ENCODE measurements at places on chromosomes 5 and 9. TPM values are rescaled to one million over a fixed set of nuclear protein-coding genes. Genes with fewer than 3 reads are reported as not detected.

DNA sequence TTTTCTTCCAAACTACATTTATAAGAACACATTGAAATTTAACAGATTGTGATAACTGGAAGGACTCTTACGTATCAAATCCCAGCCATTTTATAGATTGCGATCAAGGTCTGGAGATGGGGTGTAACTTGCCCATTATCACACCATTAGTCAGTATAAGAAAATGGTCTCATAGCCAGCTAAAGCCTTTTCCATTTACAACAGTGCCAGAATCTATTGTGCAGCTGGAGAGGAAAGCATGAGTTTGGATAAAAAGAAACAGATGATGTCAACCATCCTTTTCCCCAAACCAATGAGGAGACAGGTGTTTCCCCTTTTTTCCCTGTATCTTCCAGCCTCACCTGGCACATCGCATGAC lies 658.8 kb downstream of the ACTL7B start:
- DNase-seq: no peak

DNA sequence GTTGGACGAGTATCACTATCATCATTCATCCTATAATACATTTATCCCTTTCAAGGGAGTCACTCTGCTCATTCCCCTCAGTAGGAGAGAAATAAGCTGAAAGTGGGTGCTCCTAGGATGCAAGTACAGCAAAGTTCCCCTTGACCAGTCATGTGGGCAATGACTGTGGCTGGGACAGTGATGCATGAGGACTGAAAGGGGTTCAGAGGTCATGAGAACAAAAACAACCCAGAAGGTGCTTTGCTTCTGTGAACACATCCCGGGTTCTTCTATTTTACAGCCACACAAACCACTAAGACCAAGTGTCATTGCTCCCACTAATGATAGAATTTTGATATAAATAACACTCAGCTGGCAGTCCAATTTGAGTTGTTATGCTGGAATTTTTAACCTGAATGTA lies 177.8 kb upstream of the ADCY2 start:
- DNase-seq: no peak

DNA sequence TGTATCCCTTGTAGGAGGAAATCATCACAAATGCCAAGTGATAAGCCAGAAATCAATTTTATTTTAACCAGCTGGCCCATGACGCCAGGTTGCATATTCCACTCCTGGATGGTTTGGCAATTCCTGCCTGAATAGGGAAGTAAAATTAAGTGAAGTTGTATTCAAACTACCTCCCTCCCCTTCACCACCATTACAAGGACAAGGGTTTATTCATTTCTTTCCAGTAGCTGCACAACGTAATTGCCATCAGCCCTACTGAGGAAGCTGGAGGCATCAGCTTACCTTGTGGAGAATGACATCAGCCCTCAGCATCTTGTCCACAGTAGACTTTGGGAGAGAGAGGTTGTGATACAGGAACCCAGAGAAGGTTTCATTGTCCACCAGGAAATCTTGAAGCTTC lies 66.6 kb downstream of the ABCA1 start:
- no peak for DNase-seq

- DNase-seq: no peak
These were observed 44.2 kb downstream of the SARDH start for GRCh38 chr9:133693703-133694529.

GRCh38 chr9:119544492-119544891 lies 175.3 kb upstream of the BRINP1 start:
- no peak for DNase-seq

DNA sequence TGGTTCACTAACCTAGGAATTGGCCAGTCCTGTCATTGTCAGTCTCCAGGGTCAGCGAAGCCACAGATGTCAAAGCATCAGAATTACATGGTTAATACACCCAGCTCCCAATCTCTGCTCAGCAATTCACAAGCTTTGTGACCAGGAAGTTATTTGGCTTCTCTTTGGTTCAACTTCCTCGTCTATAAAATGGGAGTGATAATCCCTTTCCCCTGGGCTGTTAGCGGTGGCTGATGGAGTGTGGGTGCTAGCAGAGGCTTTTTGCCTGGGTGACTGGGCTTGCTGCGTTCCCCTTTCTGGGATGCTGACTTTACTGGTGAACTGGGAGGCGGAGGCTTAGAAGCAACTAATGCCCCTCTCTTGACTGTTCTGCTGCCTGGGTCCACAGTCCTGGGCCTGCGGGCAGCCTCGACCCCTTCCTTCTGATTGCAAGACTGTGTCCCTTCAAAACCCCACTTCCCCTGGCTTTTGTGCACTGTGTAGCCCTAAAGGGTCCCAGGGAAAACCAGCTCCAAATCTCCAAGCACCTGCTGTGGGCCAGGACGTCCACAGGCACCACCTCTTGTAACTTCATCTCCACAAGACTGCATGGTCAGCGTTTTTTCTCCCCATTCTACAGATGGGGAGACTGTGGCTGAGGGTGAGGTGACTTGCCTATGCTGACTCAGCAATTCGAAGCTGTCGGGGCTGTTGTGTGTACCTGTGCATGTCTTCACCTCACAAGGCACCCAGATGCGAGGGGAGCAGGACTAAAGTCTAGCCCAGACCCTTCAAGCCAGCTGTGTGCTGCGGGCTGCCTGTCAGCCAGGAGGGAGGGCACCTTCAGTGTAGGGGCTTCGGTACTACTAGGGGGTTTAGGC lies 45.2 kb upstream of the NEURL1B start:
- no peak for DNase-seq

DNA sequence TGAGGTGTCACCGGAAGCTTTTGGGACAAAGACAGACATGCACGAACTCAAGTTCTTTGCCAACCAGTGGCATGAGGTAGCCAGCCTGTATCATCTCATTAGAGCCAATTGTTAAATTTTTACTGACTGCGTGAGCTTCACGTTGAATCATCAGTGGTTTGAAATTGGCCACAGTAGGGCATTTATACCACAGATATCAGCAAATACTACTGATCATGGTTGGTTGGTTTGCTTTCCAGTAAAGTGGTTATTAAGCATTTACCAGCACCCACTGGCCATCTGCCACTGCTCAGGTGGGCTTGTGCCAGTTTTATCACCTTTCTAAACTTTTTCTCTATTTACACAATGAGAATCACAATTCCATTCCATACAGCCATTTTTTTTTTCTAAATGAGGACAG lies 28.4 kb upstream of the SHC3 start:
- no peak for DNase-seq

DNA sequence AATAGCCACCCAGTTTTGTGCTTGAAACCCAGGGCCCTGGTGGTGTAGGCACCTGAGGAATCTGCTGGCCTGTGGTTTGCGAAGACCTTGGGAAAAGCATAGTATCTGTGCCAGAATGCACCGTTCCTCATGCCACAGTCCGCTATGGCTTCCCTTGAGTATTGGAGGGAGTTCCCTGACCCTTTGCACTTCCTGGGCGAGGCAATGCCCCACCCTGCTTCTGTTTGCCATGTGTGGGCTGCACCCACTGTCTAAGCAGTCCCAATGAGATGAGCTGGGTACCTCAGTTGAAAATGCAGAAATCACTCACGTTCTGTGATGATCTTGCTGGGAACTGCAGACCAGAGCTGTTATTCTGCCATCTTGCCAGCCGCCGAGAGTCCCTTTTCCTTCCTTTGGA lies 483.5 kb downstream of the AGTPBP1 start:
- DNase-seq: no peak

DNA sequence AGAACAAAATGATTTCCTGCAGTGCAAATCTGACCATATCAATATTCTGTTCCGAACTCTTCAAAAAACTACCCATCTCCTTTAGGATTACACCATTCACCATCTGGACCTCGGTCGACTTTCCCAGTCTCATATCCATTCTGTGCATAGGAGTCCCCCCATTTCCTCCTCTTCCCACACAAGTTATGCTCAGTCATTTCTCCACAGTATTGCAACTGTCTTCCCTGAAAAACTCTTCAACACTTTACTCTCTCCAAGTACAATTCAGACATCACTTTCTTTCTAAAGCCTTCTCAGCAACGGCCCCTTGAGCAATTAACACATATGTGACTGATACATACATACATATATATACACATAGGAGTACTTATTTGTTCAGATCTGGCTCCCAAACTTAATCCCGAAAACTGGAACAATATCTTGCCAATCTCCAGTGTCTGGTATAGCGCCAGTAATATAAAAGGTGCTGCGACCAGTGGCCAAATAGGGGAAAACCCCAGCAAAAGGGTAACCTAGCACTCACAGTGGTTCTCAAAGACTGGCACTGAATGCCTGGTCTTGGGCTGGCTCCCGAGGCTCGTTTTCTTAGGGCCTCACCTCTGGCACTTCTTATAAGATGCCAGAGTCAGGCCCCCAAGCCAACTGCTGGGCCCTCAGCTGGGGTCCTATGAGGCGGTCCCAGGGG lies 629 bp downstream of the ZBTB26 start:
- no peak for DNase-seq

ZDHHC21 gene
- total RNA-seq: 18.2 TPM

MTAP gene
- 31.0 TPM for total RNA-seq
